ENCODE measurements at places on chromosomes 2 and 18. TPM values are rescaled to one million over a fixed set of nuclear protein-coding genes. Genes with fewer than 3 reads are reported as not detected.

RNPEPL1 gene
- total RNA-seq = 3.9 TPM

GLI2 gene
- total RNA-seq = 4.7 TPM

ALPP gene
- not detected for total RNA-seq

ABHD1 gene
- not detected for total RNA-seq

ZAP70 gene
- total RNA-seq = not detected

TWIST2 gene
- 14.7 TPM for total RNA-seq

SLC1A4 gene
- total RNA-seq = 8.1 TPM

ST8SIA3 gene
- not detected for total RNA-seq

DNA sequence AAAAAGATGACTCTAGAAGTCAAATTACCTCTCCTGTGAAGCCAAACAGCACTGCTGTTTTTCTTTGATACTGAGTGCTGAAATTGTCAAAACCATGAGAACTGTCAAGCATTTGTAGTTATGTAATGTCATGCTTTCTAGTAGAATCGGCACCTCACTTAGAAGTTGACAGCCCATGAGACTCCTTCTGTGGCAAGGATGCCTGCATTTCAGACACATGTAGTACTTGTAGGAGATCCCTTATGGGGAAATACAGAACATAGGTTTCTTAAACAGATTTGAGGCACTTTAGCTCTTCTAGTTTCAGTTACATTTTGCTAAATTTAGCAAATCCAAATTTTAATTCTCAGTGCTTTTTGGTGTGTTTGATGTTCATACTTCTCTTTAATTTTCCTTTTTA, 15.7 kb downstream of the ZNF407 start:
- peak overlapping the region; percentile 32 for H3K27ac ChIP-seq
- H3K4me3 ChIP-seq = no peak overlapping the region
- H3K36me3 ChIP-seq = no peaks in the 10 kb centered on the region
- H3K4me1 ChIP-seq = peaks cover 5% of the 10 kb centered on the region
- DNase-seq = no peak

- H3K4me1 ChIP-seq = peaks cover 36% of the 10 kb centered on the region
- peak overlapping the region; percentile 73 for H3K27ac ChIP-seq
- H3K27me3 ChIP-seq = no peaks in the 10 kb centered on the region
- peak; percentile 84 for DNase-seq
- H3K4me3 ChIP-seq = no peak overlapping the region
These were observed 10.3 kb downstream of the ATP8B1 start for GRCh38 chr18:57792631-57793301.

DNA sequence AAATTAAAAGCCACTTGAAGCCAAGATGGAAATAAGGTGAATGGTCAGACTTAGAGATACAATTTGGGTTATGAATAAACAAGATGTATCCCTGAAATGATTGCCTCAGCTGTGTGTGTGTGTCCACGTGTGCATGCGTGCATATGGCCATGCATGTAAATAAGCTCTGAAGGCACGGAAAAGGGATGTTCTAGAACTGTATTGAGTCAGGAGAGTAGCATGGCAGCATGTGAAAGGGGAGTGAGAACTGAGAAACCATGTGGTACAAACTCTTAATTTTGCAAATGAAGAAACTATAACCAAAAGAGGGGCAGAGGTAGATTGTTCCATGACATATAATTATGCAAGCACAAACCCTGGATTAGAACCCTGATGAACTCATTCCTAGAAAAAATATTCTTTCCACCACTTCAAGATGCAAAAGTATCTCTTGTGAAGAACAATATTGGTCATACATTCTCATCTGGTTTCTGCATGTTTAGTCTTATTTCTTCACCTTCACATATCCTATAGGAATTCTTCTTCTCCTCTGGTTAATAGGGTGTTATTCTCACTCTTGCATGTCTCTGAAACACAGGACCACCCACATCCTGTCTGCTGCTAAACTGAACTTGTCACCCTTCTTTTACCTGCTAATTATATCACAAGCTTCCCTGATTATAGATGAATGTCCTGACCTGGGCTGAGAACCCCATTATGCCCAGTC, 455.8 kb downstream of the SETBP1 start:
- no peaks in the 10 kb centered on the region for H3K36me3 ChIP-seq
- H3K4me3 ChIP-seq = no peak overlapping the region
- DNase-seq = no peak
- no peak overlapping the region for H3K27ac ChIP-seq

GRCh38 chr2:6545336-6545735, 320.4 kb downstream of the CMPK2 start:
- no peak for DNase-seq
- H3K27ac ChIP-seq = no peak overlapping the region
- no peaks in the 10 kb centered on the region for H3K4me1 ChIP-seq
- H3K36me3 ChIP-seq = no peaks in the 10 kb centered on the region

DNA sequence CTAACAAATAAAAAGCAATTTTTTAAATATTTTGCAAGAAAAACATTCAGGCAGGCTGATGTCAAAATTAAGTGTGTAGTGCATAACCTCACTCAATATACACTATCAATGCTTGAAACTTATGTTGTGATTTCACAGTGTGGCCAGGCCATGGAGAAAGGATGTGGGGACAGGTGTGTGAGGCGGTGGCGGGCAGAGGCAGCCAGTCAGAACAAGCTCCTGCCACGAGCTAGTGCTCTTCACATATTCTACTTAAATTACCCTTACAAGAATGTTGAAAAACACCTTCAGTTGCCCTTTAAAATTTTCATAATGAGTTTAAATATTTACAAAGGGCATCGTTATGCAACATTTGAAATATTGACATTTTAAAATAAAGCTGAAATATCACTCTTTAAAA, 43.2 kb downstream of the CYB5A start:
- H3K4me1 ChIP-seq = peaks cover 13% of the 10 kb centered on the region
- no peaks in the 10 kb centered on the region for H3K27me3 ChIP-seq
- H3K36me3 ChIP-seq = peaks cover 4% of the 10 kb centered on the region
- DNase-seq = no peak

GRCh38 chr2:156891609-156892008, 365.9 kb upstream of the GALNT5 start:
- H3K4me1 ChIP-seq = no peaks in the 10 kb centered on the region
- no peak overlapping the region for H3K4me3 ChIP-seq
- no peak for DNase-seq
- H3K36me3 ChIP-seq = no peaks in the 10 kb centered on the region
- no peak overlapping the region for H3K27ac ChIP-seq

DNA sequence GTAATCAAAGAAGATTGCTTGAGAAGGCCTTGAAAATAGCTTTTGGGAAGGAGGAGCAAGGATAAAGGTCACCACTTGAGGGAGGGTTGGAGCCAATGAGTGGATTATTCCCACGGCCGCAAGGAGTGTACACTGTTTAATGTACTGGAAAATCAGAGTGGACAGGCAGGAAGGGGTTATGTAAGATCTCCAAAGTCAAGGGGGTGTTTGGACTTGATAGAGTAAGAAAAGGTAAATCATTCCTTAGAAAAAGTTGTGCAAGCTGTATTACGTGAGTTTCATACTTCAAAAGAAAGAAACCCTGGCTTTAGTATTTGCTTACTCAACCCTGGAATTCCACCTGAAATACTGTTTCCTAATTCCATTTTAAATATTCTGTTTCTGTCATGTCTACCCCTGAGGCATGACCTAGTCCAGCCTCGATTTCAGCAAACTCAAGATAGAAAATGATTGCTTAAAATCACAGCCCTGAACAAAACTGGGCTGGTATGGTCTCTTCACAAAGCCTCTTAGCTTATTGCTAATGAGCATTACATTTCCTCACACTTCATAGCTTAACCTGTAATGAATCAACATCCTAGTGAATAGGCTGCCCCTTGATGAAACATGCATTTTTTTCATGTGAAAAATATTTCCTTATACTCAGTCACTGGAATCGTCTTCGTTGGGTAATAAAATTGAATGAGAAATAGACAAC, 1.1 kb downstream of the MREG start:
- no peaks in the 10 kb centered on the region for H3K27me3 ChIP-seq
- H3K36me3 ChIP-seq = no peaks in the 10 kb centered on the region
- peaks cover 2% of the 10 kb centered on the region for H3K4me1 ChIP-seq
- no peak for DNase-seq

GRCh38 chr2:99354070-99354469, 16.9 kb downstream of the EIF5B start:
- no peak overlapping the region for H3K27ac ChIP-seq
- H3K27me3 ChIP-seq = no peaks in the 10 kb centered on the region
- H3K4me1 ChIP-seq = peaks cover 4% of the 10 kb centered on the region
- no peaks in the 10 kb centered on the region for H3K36me3 ChIP-seq
- peak; percentile 46 for DNase-seq

DNA sequence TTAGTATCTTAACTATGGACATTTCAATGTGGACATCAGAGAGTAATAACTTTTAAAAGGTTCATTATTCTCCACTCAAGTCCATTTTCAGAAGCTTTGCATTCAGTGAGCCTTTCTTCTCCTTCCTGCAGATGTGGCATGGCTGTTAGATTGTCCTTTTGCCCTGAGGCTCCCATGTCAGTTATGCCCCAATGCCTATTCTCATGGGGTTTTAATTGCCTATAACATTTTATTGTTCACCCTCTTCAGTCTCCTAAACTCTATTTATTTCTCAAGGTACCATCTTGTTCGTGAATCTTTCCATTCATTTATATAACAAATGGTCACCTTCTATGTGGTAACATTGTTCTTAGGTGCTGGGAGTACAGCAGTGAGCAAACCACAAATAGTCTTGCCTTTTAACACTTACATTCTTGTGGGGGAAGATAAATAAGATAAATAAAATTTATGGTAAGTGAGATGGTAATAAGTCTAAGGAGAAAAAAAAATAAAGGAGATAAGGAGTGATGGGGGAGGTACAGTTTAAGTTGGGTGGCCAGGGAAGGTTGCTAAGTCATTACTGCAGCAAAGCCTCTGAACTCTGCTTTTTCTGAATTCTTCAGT, 277.9 kb upstream of the SIX3 start:
- H3K4me3 ChIP-seq = no peak overlapping the region
- H3K4me1 ChIP-seq = no peaks in the 10 kb centered on the region
- H3K27ac ChIP-seq = no peak overlapping the region
- no peak for DNase-seq
- no peaks in the 10 kb centered on the region for H3K36me3 ChIP-seq

DNA sequence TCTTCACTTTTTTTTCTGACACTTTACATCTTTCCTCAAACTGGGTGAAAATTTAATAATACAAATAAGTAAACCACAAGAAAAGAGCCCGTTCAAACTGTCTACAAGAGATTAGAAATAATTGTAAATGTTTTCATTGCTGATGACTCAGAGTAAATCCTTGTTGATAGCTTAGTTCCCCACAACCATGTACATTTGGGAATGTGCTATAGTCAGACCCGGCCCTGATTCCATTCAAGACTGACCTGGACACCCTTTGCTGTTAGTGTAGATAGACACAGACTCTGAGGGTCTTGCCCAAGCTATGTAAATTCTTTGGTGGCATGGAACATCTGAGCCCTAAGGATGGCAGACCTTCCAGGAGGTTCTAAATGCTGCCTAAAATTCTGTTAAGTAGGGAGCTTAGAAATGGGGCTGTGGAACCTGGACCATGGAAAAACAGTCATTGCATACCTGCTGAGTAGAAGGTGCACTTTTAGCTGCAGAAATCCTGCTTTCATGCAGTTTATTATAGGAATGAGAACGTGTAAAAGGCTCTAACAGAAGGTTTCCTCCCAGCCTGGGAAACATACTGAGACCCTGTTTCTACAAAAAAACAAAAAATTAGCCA, 3.7 kb downstream of the MALT1 start:
- no peak overlapping the region for H3K27ac ChIP-seq
- peaks cover 13% of the 10 kb centered on the region for H3K4me1 ChIP-seq
- H3K4me3 ChIP-seq = no peak overlapping the region

- peaks cover 36% of the 10 kb centered on the region for H3K27me3 ChIP-seq
- no peak overlapping the region for H3K27ac ChIP-seq
- DNase-seq = no peak
- H3K4me1 ChIP-seq = no peaks in the 10 kb centered on the region
- H3K4me3 ChIP-seq = no peak overlapping the region
- no peaks in the 10 kb centered on the region for H3K36me3 ChIP-seq
These were observed 18.7 kb downstream of the DYSF start for GRCh38 chr2:71472019-71472418.

- no peak overlapping the region for H3K4me3 ChIP-seq
- H3K27ac ChIP-seq = no peak overlapping the region
- no peaks in the 10 kb centered on the region for H3K4me1 ChIP-seq
- no peaks in the 10 kb centered on the region for H3K36me3 ChIP-seq
- DNase-seq = no peak
These were observed 287.2 kb upstream of the GYPC start for GRCh38 chr2:126368758-126369157.

DNA sequence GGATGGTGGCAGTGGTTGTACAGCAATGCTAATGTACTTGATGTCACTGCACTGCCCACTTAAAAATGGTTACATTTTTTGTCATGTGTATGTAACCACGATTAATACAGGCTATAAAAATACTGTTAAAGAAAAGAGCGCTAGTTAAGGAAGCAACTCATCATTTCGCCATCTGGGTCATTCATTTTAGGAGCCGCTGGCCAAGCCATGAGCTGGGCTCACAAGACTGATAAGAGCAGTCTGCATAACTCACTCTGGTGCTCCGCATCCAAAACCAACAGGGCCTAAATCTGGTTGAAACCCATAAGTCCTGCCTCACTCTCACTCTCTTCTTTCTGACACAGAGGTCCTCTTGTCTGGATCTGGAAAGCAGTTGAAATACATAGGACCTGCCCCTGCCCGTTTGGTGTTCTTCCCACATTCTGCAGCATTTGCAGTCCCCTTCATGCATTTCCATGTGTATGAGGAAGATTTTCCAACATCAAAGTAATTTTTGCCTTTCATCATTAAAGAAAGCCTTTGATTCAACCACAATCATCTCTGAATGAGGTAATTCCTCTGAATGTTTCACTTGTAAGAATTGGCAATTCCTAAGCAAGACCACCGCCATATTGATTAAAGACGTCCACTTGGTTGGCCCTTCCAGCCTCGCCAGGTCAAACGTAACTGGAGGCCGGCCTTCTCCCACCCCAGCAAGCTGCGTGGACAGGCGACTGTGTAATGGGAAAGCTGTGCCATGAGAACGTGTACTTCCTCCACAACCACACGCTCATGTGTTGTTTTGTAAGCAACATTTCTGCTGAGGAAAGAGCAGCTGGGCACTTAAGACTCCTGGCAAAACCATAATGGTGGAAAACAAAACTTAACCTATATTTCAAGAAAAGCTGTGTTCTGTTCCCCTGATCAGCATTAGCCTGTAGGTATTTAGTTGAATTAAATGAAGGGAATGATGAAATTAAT, 112.2 kb downstream of the VAPA start:
- no peak overlapping the region for H3K4me3 ChIP-seq
- H3K27ac ChIP-seq = no peak overlapping the region
- no peaks in the 10 kb centered on the region for H3K36me3 ChIP-seq
- DNase-seq = no peak
- H3K27me3 ChIP-seq = peaks cover 10% of the 10 kb centered on the region
- no peaks in the 10 kb centered on the region for H3K4me1 ChIP-seq

DNA sequence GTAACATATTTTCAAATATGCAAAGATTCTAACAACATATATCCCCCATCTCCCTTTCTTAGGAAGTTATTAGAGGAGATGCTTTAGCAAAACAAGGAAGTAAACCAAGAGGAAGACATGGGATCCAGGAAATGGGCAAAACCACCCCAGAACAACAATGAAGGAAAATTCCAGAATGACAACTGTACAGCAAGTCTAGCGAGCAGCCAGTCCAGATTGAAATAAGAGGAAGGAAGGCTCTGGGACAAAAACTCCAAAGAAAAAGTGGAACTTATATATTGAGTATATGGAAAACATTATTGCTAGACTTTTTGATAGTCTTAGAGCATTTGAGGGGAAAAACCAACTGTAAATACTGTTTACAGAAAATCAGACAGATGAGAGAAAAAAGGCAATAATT, 2.9 kb upstream of the ARPC2 start:
- no peak overlapping the region for H3K27ac ChIP-seq
- no peak overlapping the region for H3K4me3 ChIP-seq
- H3K4me1 ChIP-seq = peaks cover 4% of the 10 kb centered on the region
- no peak for DNase-seq
- H3K36me3 ChIP-seq = no peaks in the 10 kb centered on the region
- H3K27me3 ChIP-seq = peaks cover 9% of the 10 kb centered on the region
